ENCODE measurements at places on chromosomes 12 and 14.

DNA sequence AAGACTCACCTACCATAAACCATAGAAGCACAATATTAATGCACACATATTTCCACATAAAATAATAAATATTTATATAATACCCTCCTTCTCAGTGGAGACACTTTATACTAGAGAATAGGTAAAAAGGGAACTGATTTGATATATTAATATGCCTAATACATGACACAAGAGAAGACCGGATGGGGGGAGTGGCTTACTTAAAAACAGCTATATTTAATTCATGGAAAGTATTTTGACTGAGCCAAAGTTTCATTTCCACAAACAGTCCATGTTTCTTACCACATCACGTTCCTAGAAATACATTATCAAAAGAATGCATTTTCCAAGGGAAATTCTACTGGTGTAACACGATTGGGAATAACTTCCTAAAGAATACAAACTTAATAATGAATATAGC is 63.4 kb downstream of the ITPR2 start:
- no peak for DNase-seq
- H3K4me3 ChIP-seq = no peak overlapping the region
- no peaks in the 10 kb centered on the region for H3K36me3 ChIP-seq
- H3K27ac ChIP-seq = no peak overlapping the region
- no peaks in the 10 kb centered on the region for H3K27me3 ChIP-seq
- no peaks in the 10 kb centered on the region for H3K4me1 ChIP-seq

- no peak overlapping the region for H3K27ac ChIP-seq
- H3K4me3 ChIP-seq = no peak overlapping the region
- peaks cover 4% of the 10 kb centered on the region for H3K4me1 ChIP-seq
Measured at GRCh38 chr14:70139384-70139783, 49.4 kb downstream of the SLC8A3 start.

GRCh38 chr14:22314183-22314820 is 274.7 kb downstream of the DAD1 start:
- peak; percentile 39 for DNase-seq
- H3K27me3 ChIP-seq = no peaks in the 10 kb centered on the region
- no peak overlapping the region for H3K27ac ChIP-seq
- no peaks in the 10 kb centered on the region for H3K4me1 ChIP-seq
- H3K4me3 ChIP-seq = no peak overlapping the region

- no peaks in the 10 kb centered on the region for H3K4me1 ChIP-seq
- no peak for DNase-seq
- no peak overlapping the region for H3K27ac ChIP-seq
- H3K36me3 ChIP-seq = no peaks in the 10 kb centered on the region
Measured at GRCh38 chr14:55699131-55700057, 119.4 kb downstream of the KTN1 start.

- no peak overlapping the region for H3K4me3 ChIP-seq
- no peaks in the 10 kb centered on the region for H3K36me3 ChIP-seq
- no peak for DNase-seq
- no peak overlapping the region for H3K27ac ChIP-seq
Measured at GRCh38 chr12:31249356-31249755, 76.6 kb downstream of the SINHCAF start.

DNA sequence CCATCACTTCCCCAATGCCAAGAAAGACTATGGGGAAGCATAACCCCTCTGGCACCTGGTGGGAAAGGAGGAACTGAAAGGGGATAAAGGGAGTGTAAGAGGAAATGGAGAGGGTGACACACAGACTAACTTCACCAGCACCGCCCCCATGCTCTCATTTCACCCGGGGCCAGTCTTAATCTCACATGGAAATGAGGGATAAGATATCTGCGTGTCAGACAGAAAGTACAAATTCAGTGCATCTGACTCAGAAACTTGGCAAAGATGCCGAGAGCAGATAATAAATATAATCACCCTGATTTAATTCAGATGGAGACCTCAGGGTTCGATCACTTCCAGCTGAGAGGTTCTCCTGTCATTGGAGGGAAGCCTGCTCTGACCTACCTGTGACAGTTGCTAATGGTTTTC is 191.6 kb downstream of the DUSP6 start:
- H3K4me1 ChIP-seq = no peaks in the 10 kb centered on the region
- no peak overlapping the region for H3K27ac ChIP-seq
- no peak overlapping the region for H3K4me3 ChIP-seq
- no peaks in the 10 kb centered on the region for H3K27me3 ChIP-seq

- H3K27me3 ChIP-seq = no peaks in the 10 kb centered on the region
- no peaks in the 10 kb centered on the region for H3K36me3 ChIP-seq
- no peak overlapping the region for H3K4me3 ChIP-seq
- H3K4me1 ChIP-seq = peaks cover 3% of the 10 kb centered on the region
- no peak overlapping the region for H3K27ac ChIP-seq
Measured at GRCh38 chr12:62912644-62913043, 22.3 kb downstream of the PPM1H start.

GRCh38 chr12:1791104-1791841 is 29.1 kb upstream of the LRTM2 start:
- H3K4me3 ChIP-seq = no peak overlapping the region
- peaks cover 2% of the 10 kb centered on the region for H3K27me3 ChIP-seq
- H3K27ac ChIP-seq = no peak overlapping the region
- peaks cover 10% of the 10 kb centered on the region for H3K4me1 ChIP-seq

DNA sequence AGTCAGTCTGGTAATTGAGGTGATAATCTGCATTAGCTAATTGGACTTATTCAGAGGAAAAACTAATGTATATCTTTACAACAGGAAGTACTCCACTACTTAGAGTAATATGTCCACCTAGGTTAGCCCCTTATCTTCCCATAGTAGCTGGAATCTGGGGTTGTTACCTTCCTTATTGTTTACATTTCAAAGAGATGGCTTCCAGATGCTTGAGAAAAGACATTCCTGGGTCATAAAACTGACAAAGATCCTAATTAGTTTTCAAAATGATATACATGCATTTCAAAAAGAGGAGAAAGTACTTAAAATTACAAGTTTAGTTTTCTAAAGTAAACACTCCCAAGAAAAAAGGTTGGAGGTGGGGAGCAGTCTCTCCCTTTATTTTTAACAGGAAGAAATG is 78.1 kb downstream of the RPL10L start:
- no peaks in the 10 kb centered on the region for H3K27me3 ChIP-seq
- H3K27ac ChIP-seq = no peak overlapping the region
- no peak overlapping the region for H3K4me3 ChIP-seq
- H3K36me3 ChIP-seq = no peaks in the 10 kb centered on the region
- H3K4me1 ChIP-seq = no peaks in the 10 kb centered on the region
- no peak for DNase-seq

DNA sequence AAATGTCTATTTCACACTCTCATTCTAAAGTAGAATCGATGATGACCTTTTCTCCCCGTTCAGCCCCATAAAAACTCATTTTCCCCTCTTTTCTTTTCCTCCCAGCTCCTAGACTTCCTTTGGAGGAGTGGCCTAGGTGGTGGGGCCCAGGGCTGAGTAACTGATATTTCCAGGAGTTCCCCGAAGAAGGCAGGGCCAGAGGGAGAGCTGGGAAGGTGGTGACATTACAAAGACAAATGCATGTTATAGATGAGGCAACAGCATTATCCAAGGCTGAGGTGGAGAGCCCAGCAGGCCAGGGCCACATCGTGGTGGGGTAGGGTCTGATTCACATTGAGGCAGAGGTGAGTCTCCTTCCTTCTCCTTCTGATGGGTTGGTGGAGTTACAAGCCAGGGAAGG is 22.2 kb upstream of the HDAC7 start:
- no peak overlapping the region for H3K27ac ChIP-seq
- H3K27me3 ChIP-seq = no peaks in the 10 kb centered on the region
- no peak overlapping the region for H3K4me3 ChIP-seq
- H3K4me1 ChIP-seq = no peaks in the 10 kb centered on the region
- DNase-seq = no peak

GRCh38 chr12:94225947-94226630 is 77.7 kb downstream of the PLXNC1 start:
- no peaks in the 10 kb centered on the region for H3K27me3 ChIP-seq
- H3K4me1 ChIP-seq = peaks cover 12% of the 10 kb centered on the region
- no peak overlapping the region for H3K4me3 ChIP-seq
- no peak for DNase-seq

DNA sequence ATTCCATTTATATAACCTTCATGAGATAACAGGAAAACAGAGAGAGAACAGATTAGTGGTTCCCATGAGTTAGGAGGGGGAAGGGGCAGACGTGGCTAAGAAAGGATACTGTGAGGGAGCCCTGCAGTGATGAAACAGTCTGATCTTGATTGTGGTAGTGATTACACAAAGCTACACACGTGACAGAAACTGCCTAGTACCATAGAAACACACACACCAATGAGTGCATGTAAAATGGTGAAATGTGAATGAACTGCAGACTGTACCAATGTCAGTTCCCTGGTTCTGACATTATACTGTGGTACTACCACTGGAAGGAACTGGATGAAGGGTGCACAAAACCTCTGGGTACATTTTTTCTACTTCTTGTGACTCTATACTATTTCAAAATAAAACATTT is 36.9 kb downstream of the NRDE2 start:
- H3K27me3 ChIP-seq = no peaks in the 10 kb centered on the region
- peaks cover 33% of the 10 kb centered on the region for H3K36me3 ChIP-seq
- H3K4me3 ChIP-seq = no peak overlapping the region
- H3K27ac ChIP-seq = no peak overlapping the region
- DNase-seq = no peak

DNA sequence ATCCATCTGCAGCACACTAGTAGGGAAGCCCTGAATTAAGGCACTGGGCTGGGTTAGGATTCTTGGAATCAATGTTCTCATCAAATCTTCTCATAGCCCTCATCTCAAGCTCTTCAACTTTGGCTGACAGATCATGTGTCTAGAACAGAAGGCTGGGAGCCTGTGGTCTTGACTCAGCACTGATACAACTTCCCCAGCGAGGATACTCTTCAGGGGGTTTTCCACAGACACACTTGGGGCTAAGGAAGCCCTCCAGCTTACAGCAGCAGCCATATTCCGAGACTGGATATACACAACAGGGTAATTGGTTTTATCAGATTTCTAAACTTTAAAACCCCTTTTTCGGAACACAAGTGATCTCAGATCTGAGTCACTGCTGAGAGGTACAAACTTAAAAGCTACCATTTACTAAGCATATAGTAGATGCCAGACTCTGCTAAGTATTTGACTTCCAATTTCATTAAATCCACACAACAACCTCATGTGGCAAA is 3.5 kb downstream of the FMNL3 start:
- no peak overlapping the region for H3K4me3 ChIP-seq
- no peak for DNase-seq
- H3K27ac ChIP-seq = no peak overlapping the region
- peaks cover 27% of the 10 kb centered on the region for H3K4me1 ChIP-seq

DNA sequence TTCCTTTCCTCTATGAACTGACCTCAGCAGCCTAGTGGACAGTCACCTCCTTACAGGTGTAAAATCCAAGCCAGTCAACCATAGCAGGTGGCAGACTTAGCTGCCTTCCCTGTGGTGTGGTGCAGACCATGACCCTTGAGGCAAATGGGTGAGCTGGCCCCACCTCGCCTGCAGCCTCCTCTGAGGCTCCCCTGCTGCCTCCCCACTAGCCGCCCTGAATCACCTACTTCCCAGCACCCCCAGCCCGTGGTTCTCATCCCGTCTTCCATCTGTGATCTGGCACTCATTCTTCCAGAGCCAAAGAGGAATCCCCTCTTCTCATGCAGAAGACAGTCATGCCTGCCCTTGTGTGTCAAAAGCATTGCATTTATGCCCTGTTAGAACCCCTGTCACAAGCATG is 34.4 kb upstream of the TSPAN9 start:
- DNase-seq = no peak
- no peak overlapping the region for H3K4me3 ChIP-seq
- no peaks in the 10 kb centered on the region for H3K27me3 ChIP-seq

DNA sequence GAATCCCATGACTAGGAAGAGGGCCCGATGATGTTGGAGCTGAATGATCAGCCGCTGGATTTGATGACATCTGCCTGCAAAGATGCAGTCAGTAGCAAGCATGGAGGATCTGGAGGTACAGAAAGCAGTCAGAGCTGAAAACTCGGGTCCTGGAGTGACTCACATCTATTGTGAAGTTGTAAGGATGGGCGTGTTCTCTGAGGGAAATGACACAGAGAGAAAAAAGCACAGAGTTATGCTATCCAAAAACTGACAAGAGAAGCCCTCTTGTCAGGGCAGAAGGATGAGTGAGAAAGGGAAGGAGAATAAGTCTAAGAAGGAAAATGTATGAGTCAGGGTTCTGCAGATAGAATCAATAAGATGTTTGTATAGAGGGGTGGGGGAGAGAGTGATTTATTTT is 380.4 kb upstream of the CCDC196 start:
- no peak for DNase-seq
- no peaks in the 10 kb centered on the region for H3K27me3 ChIP-seq
- H3K4me3 ChIP-seq = no peak overlapping the region
- no peak overlapping the region for H3K27ac ChIP-seq

GRCh38 chr12:109863847-109864712 is 16.3 kb downstream of the GLTP start:
- no peak for DNase-seq
- H3K27me3 ChIP-seq = no peaks in the 10 kb centered on the region
- H3K4me1 ChIP-seq = peaks cover 35% of the 10 kb centered on the region
- H3K36me3 ChIP-seq = peaks cover 15% of the 10 kb centered on the region

DNA sequence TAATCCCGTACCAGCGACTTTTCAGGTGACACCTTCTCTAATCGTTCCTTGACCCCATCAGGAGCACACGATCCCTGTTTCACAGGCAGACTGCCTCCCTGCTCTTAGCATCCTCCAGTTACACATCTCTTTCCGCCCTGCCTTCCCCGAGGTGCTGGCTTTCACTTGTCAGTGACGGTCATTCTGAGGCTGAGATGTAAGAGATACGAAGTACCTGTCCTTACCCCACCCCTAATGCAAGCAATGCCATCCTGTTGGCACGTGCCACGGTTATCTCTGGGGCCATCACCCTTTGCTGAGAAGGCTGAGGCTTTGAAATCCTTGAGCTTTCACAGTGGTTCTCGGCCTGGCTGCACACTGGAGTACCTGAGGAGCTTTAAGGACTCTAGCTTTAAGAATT is 24.4 kb downstream of the B4GALNT3 start:
- H3K27ac ChIP-seq = no peak overlapping the region
- H3K36me3 ChIP-seq = no peaks in the 10 kb centered on the region
- H3K4me3 ChIP-seq = no peak overlapping the region
- H3K4me1 ChIP-seq = peaks cover 5% of the 10 kb centered on the region
- no peak for DNase-seq

DNA sequence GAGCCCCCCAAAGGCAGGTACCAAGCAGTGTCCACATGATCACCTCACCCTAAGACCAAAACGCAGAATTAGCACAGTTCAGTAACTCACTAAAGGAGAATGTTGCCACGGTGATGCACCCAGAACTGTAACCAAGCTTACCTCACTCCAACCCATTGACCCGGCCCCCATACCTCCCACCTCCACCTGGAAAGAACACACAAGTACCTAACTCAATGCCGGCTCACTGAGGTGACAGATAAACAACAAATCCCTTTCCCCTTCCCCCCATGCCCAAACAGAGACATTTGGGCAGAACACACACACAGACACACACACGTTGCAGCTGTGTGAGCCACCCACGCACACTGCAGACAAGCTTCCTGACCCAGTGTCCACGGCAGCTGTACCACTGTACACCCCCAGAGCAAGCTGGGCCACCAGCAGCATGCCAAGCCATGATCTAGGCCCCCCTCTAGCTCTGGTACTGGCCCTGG is 1.3 kb downstream of the RAPGEF3 start:
- H3K36me3 ChIP-seq = peaks cover 5% of the 10 kb centered on the region
- no peaks in the 10 kb centered on the region for H3K27me3 ChIP-seq
- H3K4me3 ChIP-seq = peak overlapping the region; percentile 61
- peak overlapping the region; percentile 13 for H3K27ac ChIP-seq

Data from spinal cord (tissue), 10 donors.